Erythroblast (primary cell): ENCODE measurements at places on chromosomes 13 and 19.

- DNase-seq, result no peak
Measured at GRCh38 chr13:74134777-74135325, 647 bp upstream of the KLF12 start.

DNA sequence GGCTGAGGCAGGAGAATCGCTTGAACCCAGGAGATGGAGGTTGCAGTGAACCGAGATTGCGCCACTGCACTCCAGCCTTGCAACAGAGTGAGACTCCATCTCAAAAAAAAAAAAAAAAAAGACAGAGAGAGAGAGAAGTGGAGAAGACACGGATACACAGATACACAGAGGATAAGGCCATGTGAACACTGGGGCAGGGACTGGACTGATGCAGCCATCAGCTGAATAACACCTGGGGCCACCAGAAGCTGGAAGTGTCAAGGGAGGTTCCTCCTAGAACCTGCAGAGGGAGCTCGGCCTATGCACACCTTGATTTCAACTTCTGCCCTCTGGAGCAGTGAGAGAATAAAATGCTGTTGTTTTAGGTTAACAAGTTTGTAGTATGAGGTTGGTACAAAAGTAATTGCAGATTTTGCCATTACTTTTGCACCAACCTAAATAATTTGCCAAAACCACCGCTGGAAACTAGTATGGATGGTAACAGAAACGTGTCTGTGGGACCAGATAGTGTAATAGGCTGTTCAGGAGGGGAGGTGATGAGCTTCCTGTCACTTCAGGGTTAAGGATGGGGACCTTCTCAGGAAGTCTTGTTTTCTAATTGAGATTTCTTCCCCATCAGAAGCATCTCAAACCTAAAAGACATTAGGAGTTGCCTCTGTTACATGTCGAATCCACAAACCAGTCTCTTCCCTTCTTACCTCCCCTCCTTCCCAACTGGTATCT, 36.4 kb upstream of the IGSF23 start:
- peak; percentile 32 for DNase-seq

DNA sequence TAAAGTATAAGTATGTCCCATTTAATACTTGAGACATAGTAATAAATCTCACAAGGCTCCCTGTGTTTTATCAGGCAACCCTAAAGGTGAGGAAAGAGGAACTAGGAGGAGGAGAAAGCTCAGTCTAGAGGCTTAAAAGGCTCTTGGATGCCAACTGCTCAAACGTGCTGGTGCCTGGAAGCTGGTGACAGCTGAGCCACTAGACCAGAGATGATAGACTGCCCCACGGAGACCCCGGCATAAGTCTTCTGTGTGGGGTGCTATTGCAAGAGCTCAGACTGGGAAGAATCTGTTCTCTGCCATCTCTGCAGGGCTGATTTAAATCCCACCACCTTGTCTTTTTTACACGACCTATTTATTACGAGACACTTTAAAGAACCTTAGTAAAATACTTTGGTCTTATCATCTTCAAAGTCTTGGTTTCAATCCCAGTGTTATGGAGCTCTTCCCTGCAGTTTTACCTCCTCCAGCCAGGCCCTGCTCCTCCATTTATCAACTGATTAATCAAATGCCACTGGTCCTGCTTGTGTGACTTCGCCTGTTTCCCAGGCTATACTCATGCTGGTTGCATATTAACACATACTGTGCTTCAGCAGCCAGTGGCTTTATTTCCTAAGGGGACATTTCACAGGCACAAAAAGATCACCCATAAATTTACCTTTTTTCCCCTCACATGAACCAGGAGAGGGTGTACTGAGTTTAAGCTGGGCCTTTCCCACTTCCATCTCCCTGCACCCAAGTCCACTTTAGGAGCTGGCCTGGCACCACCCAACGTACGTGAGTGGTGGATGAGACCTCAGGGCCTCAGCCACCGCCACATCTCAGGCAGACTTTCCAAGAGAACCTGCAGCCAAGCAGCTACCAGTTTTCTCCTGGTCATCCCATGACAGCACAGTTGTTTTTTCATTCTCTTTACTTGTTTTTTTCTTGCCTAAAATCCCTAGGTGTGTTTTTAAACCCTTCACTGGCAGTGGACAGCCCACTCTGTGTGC, 7.8 kb upstream of the ATP12A start:
- DNase-seq, result no peak

DNA sequence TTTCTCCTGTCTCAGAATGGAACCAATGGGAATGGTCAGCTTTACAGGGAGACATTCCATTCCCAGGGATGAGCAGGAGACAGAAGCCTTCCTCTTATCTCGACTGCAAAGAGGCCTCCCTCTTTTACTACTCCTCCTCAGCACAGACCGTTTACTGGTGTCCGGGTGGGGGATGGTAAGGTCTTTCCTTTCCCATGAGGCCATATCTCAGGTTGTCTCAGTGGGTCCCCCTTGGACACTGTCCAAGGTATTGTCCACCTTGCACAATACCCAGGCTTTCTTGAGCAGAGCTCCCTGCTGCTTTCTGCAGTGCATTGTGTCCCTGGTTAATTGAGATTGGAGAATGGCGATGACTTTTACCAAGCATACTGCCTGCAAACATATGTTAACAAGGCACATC, 7.5 kb upstream of the ZNF808 start:
- DNase-seq, result no peak

- DNase-seq, result no peak
Measured at GRCh38 chr19:4911314-4911713, 2.0 kb downstream of the UHRF1 start.

DNA sequence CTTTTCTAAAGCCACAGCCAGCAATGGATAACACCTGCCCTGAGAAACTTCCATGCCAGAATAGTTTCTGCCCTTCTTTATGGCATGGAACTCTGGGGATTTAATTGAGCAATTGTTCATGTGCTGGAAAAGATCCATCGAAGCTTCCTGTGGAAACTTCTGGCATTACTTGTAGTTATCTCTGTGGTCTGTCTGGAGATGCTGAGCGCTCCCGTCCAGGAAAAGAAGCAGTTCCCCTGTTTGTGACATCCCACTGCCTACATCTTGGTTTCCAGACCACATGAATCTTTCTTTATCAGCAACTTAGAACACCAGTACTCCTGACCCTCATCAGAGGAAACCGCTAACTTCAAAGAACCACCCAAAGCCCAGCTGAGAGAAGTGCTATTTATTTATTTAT, 24.6 kb downstream of the FLT1 start:
- no peak for DNase-seq

DNA sequence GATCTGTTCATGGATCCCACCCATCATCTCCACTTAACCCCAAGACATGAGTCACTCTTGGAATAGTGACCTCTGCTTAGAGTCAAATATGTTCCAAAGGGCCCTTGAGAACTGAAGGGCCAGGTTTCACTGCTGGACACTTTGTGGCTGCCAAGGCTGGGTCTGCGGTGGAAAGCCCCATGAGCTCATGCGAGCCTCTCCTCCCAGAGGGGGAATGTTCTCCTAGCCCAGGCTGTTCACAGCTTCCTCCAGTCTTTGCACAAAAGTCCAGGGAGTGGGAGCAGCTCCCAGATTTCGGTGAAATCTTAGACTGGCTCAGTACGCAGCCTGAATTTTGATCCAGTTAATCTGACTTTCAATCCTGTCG, 732 bp upstream of the DCLK1 start:
- no peak for DNase-seq

- DNase-seq, result no peak
Measured at GRCh38 chr19:10553943-10554381, 10.3 kb downstream of the ATG4D start.

- no peak for DNase-seq
Measured at GRCh38 chr13:94800423-94800822, 88.1 kb upstream of the SOX21 start.

GRCh38 chr19:35905178-35905727, 2.8 kb downstream of the TYROBP start:
- DNase-seq, result no peak

DNA sequence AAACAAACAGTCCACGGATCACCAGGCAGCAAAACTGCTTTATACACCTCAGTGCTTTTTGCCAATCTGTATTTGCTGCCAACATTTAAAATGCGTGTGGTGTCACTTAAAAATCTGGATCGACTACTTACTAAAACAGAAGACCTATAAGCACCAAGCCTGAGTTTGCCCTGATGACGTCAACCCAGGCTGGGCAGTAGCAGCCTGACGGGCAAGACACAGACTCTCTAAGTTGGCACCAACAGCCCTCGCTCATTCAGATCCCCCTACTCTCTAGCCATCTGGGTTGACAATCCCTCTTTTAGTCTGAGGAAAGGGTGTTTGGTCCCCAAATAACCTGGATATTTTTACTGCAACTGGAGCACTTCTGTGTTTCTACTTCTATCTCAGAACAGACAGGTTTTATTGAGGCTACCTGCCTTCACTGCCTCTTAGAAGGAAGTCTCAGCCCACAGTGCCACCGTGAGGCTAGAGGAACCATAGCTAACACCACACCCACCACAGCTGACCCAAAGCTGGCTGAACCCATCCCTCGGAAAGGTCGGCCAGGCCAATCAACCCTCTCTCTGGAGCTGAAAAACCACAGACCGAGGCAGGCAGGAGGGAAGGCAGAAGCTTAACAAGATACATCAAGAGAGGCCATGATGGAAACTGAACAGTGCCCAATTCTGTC, 6.9 kb downstream of the SUGP2 start:
- DNase-seq, result no peak

DNA sequence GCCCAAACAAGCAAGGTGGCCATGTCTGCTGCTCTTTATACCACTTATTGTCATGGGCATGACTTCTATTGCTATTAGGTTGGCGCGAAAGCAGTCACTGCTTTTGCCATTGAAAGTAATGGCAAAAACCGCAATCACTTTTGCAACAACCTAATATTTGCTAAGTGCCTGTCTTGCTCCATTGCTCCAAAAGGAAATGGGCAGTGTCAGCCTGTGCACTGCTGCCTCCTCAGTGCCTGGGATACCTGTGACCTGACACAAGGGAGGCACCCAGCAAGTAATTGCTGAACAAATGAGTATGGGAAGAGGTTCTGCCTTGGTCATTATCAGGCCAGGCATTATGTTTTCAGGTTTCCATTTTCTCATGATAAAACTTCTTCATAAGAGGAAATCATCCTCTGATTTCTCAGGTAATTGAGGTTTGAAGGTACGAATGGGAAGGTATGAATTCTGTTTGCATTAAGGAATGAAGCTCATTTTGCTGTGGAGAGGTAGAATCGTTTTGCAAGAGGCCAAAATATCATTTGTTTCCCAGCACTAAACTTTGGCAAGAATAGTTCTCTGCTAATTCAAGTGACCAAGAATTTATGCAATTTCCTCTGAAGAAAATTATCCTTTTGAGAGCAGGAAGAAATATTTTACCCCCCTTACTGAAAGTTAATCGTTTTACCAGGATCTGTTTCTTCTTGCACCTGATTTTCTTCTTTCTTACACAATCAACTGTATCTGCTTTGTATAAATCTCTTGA, 128.4 kb upstream of the SPRY2 start:
- DNase-seq, result no peak

GRCh38 chr19:16268676-16269319, 55.8 kb upstream of the KLF2 start:
- no peak for DNase-seq
